CD4-positive, alpha-beta T cell treated with Interleukin-4 for 1 hour (primary cell): ENCODE measurements at places on chromosomes 7 and 10.

DNA sequence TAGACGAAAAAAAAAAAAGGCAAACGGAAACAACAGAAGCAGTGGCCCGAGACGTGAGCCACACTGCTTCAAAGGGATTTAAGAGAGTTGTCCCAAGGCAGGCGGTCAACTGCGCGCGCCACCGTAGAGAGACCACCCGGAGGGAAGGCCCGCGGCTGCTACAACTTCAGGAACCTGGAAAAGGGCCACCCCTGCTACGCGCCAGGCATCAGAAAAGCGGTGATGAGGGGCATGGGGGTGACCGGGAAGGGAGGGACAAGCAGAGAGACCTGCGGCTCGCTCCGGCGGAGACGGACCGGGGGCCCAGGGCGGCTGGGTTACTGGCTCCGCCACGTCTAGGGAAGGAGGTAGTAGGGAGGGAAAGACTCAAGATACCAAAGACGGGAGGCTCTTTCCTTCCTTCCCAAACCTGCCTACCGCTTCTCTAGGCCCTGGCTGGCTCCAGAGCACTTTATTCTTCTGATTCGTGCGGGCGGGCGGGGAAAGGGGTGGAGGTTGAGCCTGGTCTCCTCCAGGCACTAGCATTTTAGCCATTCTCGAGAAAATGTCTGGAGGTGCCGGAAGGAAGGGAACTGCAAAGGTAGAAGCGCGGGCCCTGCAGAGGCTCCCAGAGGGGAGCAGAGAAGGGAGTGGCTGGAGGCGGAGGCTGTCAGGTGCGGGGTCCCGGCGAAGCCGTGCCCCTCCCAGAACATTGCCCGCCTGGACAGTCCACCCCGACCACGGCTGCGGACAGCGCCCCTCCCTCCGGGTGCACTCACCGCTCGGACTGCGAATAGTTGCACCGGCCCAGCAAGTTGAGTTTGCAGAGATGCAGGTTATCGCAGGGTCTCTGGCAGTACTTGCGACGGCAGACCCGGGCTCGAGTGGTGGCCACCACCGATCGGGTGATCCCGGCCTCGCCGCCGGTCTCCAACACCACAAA is 993 bp downstream of the ZC3HAV1 start:
- no peak for DNase-seq

GRCh38 chr7:70419526-70420380 is 712.2 kb upstream of the GALNT17 start:
- DNase-seq = no peak

DNA sequence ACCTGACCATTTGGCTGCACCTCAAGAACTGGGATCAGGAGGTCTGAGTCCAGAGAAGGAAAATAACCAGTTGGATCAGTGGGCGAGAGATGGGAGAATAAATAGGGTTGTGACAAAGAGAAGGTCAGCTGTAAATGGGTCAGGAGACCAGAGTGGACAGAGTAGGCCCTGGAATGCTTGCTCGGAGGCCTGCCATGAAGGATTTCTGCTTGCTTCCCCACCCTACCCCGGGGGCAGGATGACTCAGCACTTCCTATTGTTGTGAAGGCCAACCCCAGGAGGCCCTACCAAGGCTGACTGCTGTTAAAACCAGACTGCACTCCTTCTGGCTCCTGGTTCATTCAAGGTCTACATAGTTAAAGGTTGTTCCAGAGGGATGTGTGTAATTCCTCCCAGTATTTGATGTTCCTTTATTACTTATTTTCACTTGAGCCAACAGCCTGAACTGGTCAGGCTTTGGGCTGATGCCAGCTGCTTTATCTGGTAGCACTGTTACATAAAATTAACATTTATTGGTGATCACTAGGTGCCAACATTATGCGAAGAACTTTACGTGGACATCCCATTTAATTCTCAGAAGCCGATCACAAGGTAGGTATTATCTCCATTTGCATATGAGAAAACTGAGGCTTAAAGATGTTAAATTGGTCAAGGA is 27.3 kb upstream of the IFRD1 start:
- no peak for DNase-seq

GRCh38 chr10:13674645-13675588 is 88.2 kb downstream of the PRPF18 start:
- DNase-seq = no peak
